ENCODE measurements at places on chromosomes 16 and 17.

- no peak for DNase-seq
These were observed 1.3 kb downstream of the AATF start for GRCh38 chr17:36950027-36950426.

GRCh38 chr17:18225121-18225641, at the start of gene LLGL1:
LLGL1 (plus strand) TSS chr17:18225635; CDS start chr17:18225683, 48 bp downstream.
- peak; percentile 91 for DNase-seq

- DNase-seq, result no peak
These were observed 10.6 kb upstream of the SCN4A start for GRCh38 chr17:63983320-63983719.

DNA sequence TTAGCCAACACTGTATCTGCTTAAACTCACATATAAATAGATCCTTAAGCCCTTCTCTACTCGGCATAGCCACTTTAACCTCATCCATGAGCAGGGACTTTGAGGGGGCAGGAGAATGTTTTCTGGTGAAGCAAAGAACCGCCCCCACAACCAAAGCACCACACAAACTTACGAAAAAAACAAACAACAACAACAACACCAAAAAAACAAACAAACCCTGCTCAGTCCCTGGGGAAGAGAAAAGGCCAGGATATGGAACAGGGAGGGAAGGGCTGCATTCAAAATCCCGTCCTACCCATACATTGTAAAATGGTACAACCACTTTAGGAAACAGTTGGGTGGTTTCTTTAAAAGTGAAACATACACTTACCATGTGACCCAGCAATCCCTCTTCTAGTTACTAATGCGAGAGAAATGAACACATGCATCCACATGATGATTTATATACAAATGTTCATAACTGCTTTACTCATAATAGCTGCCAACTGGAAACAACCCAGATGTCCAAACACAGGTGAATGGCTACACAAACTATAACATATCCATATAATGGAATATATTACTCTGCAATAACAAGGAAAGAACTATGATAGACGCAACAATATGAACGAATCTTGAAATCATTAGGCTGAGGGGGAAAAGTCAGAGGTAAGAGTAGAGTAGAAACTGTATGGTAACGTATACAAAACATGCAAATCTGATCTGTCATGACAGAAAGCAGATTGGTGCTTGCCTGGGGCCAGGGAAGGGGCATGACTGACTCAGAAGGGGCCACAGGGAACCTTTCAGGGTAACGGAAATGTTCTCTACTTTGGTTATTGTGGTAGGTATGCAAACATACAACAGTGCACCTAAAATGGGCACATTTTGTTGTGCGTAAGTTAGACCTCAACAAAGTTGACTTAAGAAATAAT, 37.7 kb upstream of the TOB1 start:
- DNase-seq, result no peak

DNA sequence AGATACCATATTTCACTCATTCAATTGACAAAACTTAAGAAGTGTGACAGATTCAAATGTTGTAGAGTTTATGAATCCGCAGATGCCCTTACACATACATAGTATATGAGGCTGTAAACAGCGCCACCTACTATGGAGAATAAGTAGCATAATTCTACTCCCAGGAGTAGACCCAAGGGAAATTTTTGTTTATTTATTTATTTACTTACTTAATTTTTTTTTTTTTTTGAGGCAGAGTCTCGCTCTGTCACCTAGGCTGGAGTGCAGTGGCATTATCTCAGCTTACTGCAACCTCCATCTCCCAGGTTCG, 35.5 kb downstream of the GAN start:
- no peak for DNase-seq

GRCh38 chr16:66534376-66534799, 15.5 kb downstream of the TK2 start:
- DNase-seq, result no peak

DNA sequence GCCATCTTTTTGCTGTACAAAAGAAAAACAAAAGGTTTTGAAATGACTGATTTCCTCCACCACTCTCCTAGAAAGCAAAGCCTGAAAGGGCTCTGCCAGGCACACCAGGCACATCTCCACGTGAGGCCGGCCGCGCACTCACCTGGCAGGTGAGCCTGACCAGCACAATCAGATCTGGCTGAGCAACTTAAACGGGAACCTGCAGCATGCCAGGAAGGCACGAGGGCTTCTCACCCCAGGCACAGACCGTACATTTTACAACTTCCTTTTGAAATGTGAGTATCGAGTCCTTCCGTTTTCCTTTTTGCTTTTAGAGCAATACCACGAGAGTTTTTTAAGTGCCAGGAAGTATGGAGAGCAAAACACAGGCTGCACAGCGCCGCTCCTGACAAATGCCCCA, 22.5 kb downstream of the SLC38A10 start:
- DNase-seq, result no peak

- no peak for DNase-seq
These were observed 14.2 kb downstream of the MYO18A start for GRCh38 chr17:29165800-29166506.

- DNase-seq, result no peak
These were observed 15.3 kb downstream of the TMEM204 start for GRCh38 chr16:1548727-1549126.

DNA sequence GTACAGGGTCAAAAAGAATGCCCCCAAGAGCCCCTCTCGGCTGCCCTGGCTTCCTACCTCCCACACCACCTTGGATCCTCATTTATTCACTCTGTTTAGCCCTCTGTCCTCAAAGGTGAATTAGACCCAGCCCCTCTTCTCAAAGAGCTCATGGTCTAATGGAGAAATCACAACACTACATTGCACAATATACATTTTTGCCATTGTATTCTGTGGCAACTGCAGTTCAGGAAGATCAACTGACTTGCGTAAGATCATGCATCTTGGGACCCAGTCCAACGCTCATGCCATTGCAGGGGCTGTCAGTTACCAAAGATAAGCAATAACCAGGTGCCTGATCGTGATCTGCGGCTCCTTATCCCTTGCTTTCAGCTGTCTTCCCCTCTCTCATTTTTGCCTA, 1.4 kb downstream of the KRT38 start:
- DNase-seq, result no peak

DNA sequence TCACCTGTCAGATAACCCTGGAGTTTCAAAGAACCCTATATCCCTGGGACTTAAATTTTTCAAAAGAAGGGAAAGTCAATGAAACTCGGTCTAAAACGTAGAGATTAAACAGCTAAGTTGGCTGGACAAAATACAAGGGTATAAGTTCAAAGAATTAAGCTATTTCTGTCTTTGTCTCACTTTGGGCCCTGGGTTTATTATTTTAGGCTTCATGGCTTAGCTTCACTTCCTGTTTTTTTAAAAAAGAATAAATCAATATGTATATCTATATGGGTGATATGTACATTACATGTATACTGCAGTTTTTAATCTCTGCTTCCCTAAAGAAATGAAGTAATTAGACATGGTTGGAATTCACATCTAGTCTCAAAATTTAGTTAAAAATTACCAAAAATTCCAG, 132.3 kb downstream of the TRIM37 start:
- DNase-seq, result no peak

GRCh38 chr16:85602402-85603202, 10.5 kb upstream of the GSE1 start:
- no peak for DNase-seq

DNA sequence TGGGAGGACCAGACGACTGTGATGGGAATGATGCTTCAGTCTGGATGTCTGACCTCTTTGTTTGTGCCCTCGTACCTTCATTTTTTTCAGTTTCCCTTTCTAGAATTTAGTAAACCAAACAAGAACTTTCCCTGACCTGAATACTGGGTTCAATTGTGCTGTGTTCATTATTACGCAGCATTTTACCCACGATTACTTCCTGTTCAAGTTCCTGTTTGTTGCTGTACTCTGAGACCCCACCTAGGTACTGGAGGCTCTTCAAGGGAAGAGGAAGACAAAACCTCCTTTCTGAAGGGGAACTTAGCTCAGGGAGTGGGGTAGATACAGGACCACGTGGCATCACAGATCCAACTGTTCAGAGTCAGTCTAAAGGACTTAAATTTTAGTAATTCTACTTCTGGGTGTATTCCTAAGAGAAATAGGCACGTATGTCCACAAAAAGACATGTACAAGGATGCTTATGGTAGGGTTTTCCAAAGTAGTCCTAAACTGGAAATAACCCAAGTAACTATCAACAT, 9.2 kb upstream of the PRKCB start:
- DNase-seq, result no peak

DNA sequence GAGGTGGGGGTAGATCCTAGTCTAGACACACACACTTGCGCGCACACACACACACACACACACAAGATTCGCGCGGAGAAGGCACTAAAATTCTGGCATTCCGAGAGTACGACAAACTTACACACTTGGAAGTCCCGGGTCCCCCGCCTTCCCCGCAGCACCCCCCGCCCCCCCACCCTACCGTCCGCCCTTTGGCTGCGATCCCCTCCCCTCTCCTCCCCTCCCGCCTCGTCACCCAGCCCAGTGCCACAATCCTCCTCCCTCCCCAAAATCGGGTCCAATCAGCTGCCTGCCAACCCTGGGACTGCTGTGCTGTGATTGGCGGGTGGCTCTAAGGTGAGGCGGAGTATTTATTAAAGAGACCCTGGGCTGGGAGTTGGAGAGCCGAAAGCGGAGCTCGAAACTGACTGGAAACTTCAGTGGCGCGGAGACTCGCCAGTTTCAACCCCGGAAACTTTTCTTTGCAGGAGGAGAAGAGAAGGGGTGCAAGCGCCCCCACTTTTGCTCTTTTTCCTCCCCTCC, at the start of gene SOX9:
Gene SOX9, plus strand, starts transcription at position 379 of the 522 bp plus-strand sequence. CDS start 372 bp downstream, outside the sequence.
- peak; percentile 90 for DNase-seq

DNA sequence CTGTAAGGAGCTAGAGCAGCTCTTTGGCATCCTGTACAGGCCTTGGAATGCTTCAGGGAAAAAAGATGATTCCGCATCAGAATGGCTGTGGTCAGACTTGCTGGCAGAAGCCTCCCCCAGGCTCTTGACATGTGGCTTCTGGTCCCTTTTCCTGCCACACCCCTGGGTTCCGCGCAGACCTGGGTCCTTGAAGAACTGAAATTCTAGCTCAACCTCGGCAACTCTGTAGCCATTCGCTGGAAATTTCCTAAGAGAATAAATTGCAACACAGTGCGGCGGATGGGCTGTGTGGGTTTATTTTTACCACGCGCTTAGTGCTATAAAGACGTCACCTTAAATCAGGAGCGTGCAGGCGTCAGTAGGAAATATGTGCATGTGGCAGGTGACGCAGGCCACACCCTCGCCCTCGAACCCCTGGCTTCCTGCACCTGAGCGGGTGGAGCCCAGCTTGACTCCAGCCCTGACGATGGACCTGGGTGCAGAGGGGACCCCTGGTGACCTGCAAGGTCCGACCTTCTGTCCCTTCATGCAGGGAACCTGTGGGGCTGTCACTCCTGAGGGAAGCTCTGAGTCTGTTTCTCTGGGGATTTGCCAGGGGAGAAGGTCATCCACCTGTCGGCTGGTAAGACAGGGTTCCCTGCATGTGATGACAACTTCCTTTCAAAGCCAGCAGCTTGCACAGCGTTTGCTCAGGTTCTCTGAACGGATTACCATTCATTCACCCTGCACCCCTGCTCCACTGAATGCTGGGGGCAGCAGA, 46.3 kb downstream of the METRNL start:
- DNase-seq, result no peak

- DNase-seq, result peak; percentile 86
These were observed at the start of gene CMTR2 for GRCh38 chr16:71288890-71289731. CMTR2 (minus strand) TSS chr16:71289402; CDS start chr16:71285920, 3,482 bp downstream.

- no peak for DNase-seq
These were observed 5.9 kb downstream of the GPRC5B start for GRCh38 chr16:19878757-19879156.

DNA sequence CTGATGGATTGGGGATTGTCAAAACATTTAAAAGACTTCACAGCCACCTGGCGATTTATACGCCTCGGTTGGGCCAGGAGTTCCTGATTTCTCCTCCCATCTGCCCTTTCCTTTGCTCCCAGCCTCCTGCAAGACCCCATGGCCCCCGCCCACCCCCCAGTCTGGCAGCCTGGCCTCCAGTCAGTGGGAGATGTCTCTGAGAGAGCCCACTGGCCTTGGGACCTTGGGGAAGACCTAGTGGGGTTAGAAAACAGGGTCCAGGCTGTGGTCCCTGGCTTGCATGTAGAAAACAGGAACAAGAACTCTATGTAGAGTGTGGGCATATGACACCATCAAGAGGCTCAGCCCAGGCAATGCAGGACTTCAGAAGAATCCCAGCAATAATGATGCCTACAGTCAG, 209.4 kb upstream of the C16orf82 start:
- no peak for DNase-seq

- DNase-seq, result no peak
These were observed 45.8 kb downstream of the TEX2 start for GRCh38 chr17:64217249-64217691.

DNA sequence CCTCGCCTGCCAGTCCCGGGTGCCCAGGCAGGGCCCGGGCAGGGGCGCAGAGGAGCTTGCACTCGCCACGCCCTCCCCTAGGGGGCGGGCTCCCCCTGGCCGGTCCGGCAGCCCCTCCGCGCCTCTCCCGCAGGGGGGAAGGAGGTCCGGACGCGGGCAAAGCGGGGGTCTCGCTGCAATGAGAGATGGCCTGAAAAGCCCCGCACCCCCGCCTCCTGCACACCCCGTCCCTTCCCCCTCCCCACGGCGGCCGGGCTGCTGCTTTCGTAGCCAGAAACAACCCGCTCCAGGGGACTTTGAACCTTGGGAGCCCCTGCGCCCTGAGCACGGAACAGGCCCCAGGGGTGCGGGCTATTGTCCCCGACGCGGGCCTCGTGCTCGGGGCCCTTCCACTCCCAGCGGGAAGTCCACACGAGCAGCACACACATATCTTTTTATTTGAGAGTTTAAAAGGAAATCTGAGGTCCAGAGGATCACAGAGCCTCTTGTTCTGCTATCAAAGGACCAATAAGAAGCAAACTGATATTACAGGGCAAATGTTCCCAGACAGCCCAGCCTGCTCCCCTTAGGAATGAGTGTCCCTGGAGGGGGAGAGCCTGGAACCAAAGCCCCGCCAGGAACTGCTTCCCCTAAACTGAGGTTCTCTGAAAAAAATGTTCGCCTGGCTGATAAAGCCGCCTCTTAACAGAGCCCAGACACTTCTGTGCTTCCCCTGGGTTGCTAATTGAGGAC, 5.8 kb upstream of the CBX4 start:
- no peak for DNase-seq

- DNase-seq, result no peak
These were observed 88.3 kb upstream of the DNAH17 start for GRCh38 chr17:78665387-78665951.

- DNase-seq, result no peak
These were observed 1.5 kb downstream of the TEX2 start for GRCh38 chr17:64261417-64262145.

GRCh38 chr17:78475211-78475610, 96.8 kb downstream of the PGS1 start:
- no peak for DNase-seq

- no peak for DNase-seq
These were observed 32.4 kb upstream of the EFCAB13 start for GRCh38 chr17:47291242-47291873.

All from T1000 (cell line).